ENCODE measurements at places on chromosomes 3 and 15.

DNA sequence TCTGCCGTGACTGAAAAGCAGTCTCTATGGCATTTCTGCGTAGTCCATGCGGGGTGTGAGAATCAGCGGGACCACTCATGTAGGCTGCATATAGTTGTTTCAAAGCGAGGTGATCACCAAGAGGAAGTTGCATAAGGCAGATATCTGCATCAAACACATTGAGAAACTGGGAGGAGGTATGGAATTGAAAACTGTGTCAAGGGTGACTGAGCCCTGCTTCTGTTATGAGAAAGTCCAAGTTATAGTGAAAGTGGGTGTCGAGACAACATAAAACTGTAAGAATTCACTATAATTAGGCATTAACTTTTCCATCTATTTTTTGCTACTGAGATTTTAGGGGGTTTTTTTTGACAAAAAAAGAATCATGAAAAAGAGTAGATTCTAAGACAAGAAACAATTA, 109.3 kb downstream of the ZIC1 start:
- DNase-seq, result no peak

GRCh38 chr3:158109295-158109803, 540 bp upstream of the RSRC1 start:
- no peak for DNase-seq

- no peak for DNase-seq
Observed at GRCh38 chr3:142098964-142099363, 50.4 kb downstream of the TFDP2 start.

GRCh38 chr15:51658664-51659063, 22.6 kb upstream of the SCG3 start:
- DNase-seq, result no peak

DNA sequence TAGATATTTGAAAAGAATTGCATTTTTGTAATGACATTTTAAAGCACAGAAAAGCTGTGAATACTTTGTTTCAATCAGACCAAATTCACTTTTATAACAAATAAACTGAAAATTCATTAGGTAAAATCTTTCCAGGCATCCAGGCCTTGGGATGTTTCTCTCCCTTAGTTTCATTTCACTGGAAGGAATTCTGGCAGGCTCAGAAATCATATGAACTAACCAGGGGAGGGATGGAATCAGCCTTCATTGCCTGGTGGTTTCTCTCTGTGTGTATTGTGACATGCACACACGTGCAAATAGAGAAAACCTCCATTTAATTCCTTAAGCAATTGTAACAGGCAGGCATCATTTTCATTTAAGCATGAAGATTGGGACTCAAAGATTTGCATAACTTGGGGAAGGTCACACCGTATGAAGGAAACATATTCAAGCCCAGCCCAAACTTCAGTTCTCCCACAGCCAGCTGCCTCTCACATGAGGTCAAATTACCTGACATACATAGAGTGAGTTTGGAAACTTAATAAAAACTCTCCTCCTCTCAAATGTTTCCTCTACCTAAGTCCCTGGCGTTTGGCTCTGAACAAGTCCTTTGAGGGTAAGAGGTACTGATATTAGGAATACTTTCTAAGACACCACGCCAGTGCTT, 376.1 kb upstream of the MCTP2 start:
- no peak for DNase-seq

GRCh38 chr15:67573194-67573593, 30.7 kb downstream of the MAP2K5 start:
- DNase-seq, result no peak

Measured in esophagus squamous epithelium (tissue), 5 donors.